ENCODE measurements at places on chromosomes 1 and 21.
A peak's percentile ranks its signal among the peaks of the same experiment; 100 is the strongest.

GRCh38 chr1:169113613-169114119, 7.2 kb downstream of the ATP1B1 start:
- DNase-seq, result peak; percentile 84

GRCh38 chr1:153253693-153254092, 5.8 kb upstream of the LORICRIN start:
- no peak for DNase-seq

GRCh38 chr1:109969146-109969829, 15.3 kb upstream of the AHCYL1 start:
- peak; percentile 55 for DNase-seq

GRCh38 chr1:229326601-229327000, 16.2 kb downstream of the CCSAP start:
- DNase-seq, result no peak

DNA sequence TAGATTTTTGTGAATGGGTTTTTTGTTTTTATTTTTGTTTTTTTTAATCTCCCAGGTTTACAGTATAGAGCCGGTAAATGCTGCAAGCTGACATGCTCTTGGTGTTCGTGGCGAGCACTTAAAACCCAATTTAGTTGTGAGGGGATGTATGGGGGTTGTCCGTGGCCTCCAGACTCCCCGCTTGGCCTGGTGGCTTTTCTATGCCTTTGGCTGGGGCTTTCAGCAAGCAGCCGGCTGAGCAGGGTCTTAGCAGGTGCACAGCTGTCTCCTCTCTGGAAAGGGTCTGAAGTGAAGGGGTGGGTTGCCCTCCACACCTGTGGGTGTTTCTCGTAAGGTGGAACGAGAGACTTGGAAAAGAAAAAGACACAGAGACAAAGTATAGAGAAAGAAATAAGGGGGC, 31.0 kb upstream of the EFHD2 start:
- DNase-seq, result no peak

- DNase-seq, result no peak
Observed at GRCh38 chr1:109822749-109823542, 59.2 kb upstream of the EPS8L3 start.
